ENCODE measurements at places on chromosomes 6 and 20.

DNA sequence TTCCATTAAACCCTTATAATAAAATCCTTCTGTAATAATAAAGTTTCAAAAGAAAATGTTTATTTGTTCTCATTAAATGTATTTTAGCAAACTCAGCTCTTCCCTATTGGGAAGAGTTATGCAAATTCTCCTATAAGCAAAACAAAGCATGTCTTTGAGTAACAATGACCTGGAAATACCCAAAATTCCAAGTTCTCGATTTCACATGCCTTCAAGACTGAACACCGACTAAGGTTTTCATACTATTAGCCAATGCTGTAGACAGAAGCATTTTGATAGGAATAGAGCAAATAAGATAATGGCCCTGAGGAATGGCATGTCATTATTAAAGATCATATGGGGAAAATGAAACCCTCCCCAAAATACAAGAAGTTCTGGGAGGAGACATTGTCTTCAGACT lies 3.8 kb downstream of the IL17A start:
- no peak for DNase-seq

DNA sequence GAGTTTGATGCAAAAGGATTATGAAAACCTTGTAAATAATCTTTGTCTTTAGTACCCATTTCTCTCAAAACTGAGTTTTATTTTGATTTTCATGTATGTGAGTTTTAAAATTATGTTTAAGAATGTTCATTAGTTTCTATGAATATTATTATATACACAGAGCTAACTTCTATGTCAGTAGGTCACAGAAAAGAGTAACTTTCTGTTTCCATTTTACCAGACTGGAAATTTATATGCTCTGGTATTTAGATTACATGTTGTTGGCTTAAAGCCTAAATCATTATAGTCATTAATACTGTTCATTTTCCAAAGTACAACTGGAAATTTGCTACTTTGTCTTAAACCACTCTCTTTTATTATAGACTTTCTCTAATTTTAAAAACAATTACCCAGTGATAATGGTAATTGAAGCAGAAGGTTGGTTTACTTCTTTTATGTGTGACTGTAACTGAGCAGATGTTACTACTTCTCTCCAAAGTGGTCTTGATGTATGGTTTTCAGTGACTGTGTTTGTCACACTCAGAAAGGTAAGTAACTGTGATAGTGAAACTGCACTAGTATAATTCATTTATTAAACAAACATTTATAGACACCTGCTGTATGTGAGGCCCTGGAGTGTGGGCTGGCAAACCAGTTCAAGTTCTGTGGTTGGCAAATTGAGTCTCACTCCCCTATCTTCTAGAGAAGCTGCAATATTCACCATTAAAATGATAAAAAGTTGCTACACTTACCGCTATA lies 13.2 kb downstream of the CRYBG1 start:
- no peak for DNase-seq

- no peak for DNase-seq
Observed at GRCh38 chr20:63407928-63408683, 47.0 kb upstream of the CHRNA4 start.

GRCh38 chr6:44967481-44967880 lies 360.6 kb upstream of the RUNX2 start:
- DNase-seq: no peak

GRCh38 chr20:9270831-9271230 lies 201.9 kb downstream of the PLCB4 start:
- no peak for DNase-seq

GRCh38 chr6:161830866-161831616 lies 557.2 kb upstream of the AGPAT4 start:
- peak; percentile 24 for DNase-seq

GRCh38 chr20:31712564-31713311 lies 9.9 kb downstream of the BCL2L1 start:
- peak; percentile 97 for DNase-seq

DNA sequence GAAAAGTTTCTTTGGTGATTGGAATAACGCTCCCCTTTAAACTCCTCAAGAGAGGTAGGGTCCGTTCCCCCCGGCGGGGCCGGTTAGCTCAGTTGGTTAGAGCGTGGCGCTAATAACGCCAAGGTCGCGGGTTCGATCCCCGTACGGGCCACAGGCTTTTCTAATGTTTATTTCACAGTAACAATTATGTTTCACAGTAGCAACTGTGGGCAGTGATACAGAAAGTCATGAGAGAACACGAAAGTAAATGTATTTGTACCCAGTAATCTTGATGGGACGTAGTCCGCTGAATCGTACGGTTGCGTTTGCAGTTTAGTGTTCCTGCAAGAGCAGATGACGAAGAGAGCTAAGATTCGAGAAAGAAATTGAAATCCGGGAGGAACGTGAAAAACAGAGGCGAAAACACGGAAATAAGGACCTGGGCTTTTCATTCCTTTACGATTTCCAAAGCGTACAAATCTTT lies 505.5 kb downstream of the PRIM2 start:
- no peak for DNase-seq

- DNase-seq: no peak
Observed at GRCh38 chr20:19928328-19929011, 88.7 kb upstream of the NAA20 start.

- no peak for DNase-seq
Observed at GRCh38 chr6:38068854-38069590, 249.5 kb downstream of the ZFAND3 start.

- DNase-seq: no peak
Observed at GRCh38 chr20:31515072-31515774, 981 bp downstream of the HM13 start.

- DNase-seq: no peak
Observed at GRCh38 chr6:56938649-56939191, 16.2 kb upstream of the BEND6 start.

GRCh38 chr6:47434372-47435253 lies 43.0 kb upstream of the CD2AP start:
- DNase-seq: no peak

DNA sequence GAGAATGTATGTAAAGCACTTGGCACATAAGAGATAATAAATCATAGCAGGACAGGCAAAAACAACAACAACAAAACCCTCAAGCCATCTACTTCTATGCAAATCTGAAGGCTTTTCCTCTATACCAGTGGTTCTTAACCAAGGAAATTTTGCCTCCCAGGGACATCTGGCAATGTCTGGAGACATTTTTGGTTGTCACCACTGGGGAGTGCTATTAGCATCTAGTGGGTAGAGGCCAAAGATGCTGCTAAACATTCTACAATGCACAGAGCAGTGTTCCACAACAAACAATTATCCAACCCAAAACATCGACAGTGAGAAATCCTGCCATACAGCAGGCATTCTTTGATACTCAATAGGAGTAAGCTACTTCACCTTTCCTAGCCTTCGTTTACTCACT lies 28.2 kb downstream of the NDRG3 start:
- no peak for DNase-seq

DNA sequence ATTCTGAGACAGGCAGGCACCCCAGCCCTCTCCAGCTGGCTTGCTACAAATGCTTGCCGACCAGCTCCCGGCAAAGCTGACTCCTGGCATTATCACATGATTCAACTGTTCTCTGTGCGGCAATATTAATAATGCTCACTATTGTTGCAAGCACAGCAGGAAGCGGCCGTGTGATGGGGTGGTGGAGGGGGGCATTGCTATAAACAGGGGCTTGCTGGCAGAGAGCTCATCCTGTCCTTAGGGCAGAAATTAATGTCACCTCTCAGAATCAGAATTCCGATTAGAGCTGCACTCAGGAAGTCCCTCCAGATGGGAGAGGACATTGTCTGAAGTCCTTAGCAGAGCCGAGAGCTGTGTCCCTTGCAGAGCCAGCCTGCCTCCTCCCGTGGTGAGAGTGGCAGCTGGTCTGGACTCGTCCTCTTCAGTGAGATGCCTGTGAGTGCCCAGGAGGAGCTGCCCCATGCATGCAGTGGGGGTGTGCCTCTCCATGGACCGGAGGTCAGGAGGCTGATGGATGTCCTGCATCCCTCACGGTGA lies 162.5 kb downstream of the CDH4 start:
- DNase-seq: no peak

DNA sequence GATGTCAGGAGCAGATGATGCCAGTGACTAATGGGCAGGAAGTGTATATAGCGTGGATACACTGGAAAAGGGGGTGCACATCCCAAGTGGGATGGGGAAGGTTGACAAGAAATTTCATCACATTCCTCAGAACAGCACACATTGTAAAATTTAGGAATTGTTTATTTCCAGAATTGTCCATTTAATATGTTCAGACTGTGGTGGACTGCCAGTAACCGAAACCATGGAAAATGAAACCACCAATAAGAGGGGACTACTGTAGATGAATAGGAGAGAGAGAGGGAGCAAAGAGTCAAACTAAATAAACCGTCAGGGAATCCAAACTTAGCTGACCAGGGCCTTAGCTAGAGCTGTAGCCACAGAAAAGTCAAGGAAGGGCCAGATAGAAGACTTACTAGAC lies 164.4 kb upstream of the PRDM1 start:
- DNase-seq: no peak

GRCh38 chr20:10604865-10605440 lies 68.8 kb downstream of the JAG1 start:
- no peak for DNase-seq

DNA sequence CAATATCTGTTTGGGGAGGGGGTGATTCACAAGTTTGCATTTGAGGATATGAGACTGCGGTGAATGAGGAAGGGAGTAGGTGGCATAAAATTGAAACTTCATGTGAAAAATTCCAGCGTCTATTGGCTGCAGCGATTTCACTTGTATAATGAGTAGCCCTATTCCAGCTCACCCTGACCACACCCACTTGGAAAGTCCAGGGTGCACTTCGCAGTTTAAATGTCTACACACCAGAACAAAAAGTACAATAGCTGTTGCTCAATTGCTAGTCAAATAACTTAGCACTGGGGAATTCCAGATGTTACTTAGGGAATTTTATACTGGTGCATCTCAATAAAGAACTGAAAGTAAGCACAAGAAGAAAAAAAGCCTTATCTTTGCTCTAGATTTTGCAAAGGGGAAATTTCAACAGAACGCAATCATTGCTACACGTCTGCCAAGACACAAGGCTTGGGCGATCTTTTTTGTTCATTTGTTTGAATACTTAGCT lies 6.3 kb downstream of the TNFAIP3 start:
- DNase-seq: no peak

DNA sequence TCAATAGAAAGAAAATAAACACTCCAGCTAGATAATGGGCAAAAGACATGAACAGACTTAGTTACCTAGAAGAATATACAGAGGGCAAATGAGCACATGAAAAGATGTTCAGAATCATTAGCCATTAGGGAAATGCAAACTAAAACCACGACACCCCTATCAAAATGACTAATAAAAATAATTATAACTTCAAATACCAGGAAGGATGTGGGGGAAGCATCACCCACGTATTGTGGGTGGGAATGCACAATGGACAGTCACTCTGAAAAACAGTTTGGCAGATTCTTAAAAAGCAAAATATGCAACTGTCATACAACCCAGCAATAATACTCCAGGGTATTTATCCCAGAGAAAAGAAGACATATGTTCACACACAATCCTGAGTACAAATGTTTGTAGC lies 92.6 kb downstream of the DLL1 start:
- peak; percentile 10 for DNase-seq

- no peak for DNase-seq
Observed at GRCh38 chr6:155187994-155188706, 75.7 kb upstream of the CLDN20 start.

GRCh38 chr6:30158475-30159040 lies 2.5 kb downstream of the TRIM10 start:
- peak; percentile 88 for DNase-seq

DNA sequence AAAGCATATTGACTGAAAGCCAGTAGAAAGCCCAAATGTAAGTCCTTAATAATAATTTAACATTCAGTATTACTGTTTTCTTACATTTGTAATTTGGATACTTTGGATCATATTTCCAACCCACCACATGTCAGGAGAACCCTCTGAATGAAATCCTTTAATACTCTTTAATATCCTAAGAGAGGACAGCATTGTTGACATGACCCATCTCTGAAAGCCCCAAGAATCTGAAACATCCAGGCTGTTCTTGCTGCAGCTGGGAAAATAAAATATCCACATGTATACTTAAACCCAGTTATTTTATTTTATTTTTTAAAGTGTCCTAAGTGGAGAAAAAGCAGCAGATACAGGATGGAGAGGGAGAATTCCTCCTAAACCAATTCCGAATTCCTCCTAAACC lies 130.8 kb upstream of the RIPOR2 start:
- no peak for DNase-seq

GRCh38 chr6:144559865-144560593 lies 274.9 kb downstream of the UTRN start:
- DNase-seq: no peak

DNA sequence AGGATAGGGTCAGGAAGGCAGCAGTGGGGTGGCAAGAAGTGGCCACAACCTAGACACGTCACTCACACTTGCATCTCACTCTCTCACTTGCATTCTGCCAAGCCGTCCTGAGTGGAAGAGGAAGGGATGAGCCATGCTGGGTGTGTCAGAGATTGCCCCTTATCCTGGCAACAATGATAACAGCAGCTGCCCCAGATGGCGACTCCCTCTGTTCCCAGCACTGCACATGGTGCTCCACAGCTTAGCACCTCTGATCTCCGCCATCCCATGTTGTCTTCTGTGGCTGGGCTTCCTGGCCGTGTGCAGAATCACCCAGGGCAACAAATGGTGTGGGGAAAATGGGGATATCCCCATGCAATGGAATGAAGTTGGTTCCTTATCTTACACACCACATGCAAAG lies 11.1 kb downstream of the KCNB1 start:
- DNase-seq: no peak

DNA sequence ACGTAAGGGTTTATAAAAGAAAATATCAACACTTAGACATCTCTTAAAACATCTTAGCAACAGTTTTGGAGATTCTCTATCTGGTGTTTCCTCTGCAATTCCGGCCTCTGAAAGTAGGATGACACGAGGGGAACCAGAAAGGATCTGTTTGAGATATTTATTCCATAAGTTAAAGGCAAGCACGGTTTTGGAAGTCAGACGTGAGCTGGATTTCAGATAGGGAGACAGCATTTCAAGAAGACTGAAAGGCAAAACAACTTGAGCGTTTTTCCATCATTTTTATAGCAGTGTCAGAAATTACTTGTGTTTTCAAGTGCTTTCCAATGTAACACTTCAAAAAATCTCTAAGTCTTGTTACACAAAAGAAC lies 52.9 kb upstream of the BTN3A2 start:
- DNase-seq: no peak

GRCh38 chr6:43695215-43695966 lies 7.8 kb upstream of the MRPS18A start:
- DNase-seq: no peak

GRCh38 chr20:57658833-57659516 lies 38.7 kb upstream of the ZBP1 start:
- DNase-seq: no peak

DNA sequence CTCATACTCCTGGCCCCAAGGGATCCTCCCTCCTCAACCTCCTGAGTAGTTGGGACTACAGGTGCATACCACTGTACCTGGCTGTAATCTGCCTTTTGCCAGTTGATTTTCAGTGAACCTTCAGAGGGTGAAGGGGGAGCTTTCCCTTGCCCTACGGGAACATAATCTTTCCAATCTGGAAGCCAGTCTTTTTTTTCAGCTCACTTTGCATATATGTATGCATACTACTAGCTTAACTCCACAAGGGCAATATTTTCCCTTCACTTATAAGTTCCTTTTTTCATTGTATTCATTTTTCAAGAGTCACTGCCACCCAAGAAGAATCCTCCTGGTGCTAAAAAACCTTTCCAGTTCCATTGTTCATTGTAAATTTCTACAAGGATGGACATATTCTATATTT lies 53.4 kb upstream of the GCM1 start:
- DNase-seq: no peak
